ENCODE measurements at places on chromosomes 7 and 10.

DNA sequence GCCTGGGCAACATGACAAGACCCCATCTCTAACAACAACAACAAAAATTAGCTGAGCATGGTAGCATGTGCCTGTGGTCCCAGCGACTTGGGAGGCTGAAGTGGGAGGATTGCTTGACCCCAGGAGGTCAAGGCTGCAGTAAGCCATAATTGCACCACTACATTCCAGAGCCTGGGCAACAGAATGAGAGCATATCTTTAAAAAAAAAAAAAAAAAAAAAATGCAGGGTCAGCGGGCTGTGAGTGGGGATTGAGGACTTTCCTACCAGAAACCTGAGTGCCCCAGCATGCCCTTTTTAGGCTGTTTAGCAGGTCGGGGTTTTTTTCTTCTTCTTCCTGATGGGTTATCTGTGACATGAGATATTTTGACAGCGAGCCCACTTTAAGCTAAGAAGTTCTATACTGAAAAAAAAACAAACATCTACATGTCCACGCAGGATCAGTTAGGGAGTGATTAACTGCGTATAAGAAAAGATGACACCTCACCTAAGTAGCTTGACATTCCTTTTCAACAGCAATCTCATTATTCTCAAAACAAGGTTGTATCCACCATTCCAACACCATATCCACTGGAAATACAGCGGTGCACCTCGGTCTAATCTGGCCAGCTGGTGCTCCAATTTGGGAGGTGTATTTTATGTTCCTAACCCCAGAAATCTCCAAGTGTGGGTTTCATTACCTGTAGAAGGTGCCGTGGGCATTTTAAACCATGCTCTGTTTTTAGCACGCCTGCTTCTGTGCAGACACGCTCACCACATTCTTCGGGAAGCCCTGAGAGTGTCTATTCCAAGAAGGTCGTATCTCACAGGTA lies 13.8 kb upstream of the RFC2 start:
- DNase-seq, result no peak

GRCh38 chr10:133027482-133027881 lies 60.2 kb upstream of the ADGRA1 start:
- DNase-seq, result no peak

- no peak for DNase-seq
Measured at GRCh38 chr10:129330211-129330610, 136.8 kb upstream of the MGMT start.

DNA sequence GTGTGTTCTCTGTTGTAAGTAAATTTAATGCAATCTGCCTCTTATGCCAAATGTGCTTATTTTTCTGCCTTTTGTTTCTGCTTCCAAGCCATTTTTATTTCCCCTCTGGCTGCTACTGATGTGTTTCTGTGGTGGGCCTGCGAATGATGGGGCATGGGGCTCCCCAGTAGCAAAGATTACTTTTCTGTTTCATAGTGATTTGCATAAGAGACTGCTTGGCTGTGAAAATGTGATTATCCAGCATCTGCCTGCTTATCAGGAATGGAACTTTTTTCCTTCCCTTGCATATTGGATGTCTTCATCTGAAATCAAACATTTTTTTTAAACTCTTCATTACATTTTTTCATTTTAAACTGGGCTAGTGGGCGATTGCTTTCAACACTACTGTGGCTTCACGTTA lies 57.7 kb upstream of the BTBD16 start:
- DNase-seq, result no peak

- DNase-seq, result no peak
Measured at GRCh38 chr10:71132321-71132810, 80.0 kb upstream of the UNC5B start.

GRCh38 chr7:116028787-116029186 lies 1.8 kb downstream of the TFEC start:
- no peak for DNase-seq

GRCh38 chr7:95240921-95241320 lies 83.4 kb downstream of the PON1 start:
- no peak for DNase-seq

GRCh38 chr7:25087855-25088254 lies 37.2 kb downstream of the CYCS start:
- DNase-seq, result no peak

GRCh38 chr7:138842111-138842510 lies 44.1 kb upstream of the ATP6V0A4 start:
- DNase-seq, result peak; percentile 53

- DNase-seq, result no peak
Measured at GRCh38 chr10:124044143-124044862, 49.1 kb downstream of the CHST15 start.

DNA sequence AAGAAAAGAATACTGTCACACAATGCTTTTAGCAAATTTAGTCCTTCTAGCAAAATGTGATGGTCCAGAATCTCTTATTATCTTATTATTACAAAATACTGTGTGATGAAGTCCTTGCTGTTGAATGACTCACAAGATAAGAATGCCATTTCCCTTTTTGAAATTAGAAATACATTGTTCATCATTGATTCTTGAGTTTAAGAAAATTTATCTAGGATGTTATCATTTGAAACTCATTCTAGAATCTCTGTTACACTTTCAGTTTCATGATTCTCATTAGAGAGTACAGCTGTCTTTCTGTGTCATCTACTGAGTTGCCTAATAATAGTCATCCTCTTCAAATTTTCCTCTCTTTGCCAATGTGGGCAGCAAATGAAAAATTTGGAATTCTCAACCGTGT lies 9.6 kb downstream of the ZKSCAN5 start:
- DNase-seq, result peak; percentile 38

DNA sequence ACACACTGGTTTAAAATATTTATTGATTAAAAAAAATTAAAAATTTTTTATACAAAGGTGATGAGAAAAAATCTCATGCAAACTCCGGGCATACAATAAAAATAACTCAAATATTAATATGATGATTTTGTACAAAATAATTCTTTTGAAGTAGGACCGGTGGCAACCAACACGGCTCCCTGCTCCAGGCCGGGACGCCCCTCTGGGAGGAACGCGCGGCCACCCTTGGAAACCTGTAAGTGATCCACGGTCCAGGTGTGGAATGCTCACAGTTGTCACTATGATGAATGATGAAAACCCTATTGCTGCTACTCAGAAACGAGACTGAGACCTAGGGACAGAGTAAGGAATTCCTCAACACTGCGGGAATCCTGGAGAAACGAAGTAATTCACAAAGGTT lies 219.1 kb downstream of the TCERG1L start:
- DNase-seq, result no peak

DNA sequence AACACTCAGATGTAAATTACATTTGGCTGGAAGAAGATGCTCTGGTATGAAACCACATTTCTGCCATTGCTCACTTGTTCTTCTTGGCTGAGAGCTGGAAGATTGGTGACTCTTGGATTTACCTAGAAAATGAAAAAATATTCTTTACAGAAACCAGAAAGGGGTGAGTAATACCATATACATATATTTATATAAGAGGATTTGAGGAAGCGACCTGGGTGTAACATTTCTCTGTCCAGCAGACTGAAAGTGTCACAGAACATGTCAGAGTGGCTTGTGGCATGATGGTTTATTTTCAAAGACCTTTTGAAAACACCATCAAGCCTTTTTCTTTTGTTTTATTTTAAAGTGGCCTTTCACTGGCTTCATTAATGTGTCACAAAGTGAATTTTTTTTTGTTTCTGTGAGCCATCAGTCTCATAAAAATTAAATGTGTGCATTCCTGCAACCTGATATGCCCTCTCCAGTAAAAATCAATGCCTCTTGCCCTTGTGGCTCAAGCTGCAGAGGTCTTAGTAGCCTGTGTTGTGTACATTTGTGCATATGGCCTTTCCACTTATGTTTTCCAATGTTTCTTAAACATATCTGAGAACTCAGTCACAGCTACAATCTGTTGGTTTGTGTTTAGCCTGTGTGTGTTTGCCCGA lies 23.5 kb downstream of the CREB5 start:
- DNase-seq, result peak; percentile 18

GRCh38 chr10:129498680-129499079 lies 31.6 kb downstream of the MGMT start:
- DNase-seq, result no peak

- peak; percentile 12 for DNase-seq
Measured at GRCh38 chr7:81327468-81328266, 408.8 kb upstream of the SEMA3C start.

DNA sequence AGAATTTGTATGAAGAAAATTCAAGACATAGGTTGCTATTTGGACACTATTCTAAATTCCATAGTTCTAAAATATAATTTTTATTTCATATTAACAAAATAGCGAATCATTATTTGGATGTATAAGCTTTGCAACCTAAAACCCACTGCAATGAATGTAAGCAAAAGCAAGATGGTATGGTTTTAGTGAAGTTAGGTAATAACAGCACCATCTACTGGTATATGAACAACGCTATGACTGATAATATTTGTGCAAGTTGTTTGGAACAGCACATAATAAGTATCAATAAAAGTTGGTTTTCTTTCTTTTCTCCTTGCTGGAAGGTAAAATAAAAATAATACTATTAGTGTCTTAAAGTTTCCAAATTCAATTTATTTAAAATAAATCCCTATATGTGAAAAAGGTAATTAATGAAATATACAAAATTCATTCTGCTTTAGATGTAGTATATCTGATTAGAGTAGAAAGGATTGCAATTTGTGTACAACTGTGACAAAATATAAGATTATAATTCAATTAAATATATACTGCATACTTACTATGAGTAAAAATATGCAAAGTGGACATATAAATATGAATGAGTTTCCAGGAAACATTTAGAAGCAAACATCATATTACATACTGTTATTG lies 79.0 kb upstream of the LSM8 start:
- DNase-seq, result peak; percentile 5

DNA sequence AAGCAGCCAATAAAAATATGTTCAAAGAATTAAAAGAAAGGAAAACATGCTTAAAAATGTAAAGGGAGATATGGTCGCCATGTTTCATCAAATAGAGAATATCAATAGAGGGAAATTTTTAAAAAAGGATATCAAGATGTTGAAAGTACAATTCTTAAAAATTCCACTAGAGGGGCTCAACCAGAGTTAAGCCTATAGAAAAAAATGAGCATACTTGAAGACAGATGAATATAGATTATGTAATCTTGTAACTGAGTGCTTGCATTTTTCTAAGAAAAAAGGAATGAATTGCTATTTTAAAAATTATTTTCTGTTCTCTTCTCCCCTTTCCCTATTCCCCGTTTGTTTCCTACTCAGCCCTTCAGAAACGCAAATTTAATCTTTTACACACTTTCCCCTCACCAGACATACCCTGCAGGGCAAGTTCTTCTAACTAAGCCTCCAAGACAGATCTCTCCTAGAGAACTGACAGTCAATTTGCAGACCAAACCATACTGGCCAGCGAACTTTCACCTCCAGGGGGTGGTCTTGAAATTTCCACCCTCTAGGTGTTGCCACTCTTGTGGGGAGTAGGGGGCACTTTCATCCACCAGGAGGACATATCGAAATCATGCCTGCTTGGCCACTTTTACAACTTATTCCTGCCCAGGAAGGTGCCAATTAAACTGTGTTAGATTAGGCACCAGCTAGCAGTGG lies 67.7 kb downstream of the NSUN6 start:
- DNase-seq, result no peak

All from fibroblast of skin of back (primary cell).